ENCODE measurements at places on chromosomes 13 and 19.

DNA sequence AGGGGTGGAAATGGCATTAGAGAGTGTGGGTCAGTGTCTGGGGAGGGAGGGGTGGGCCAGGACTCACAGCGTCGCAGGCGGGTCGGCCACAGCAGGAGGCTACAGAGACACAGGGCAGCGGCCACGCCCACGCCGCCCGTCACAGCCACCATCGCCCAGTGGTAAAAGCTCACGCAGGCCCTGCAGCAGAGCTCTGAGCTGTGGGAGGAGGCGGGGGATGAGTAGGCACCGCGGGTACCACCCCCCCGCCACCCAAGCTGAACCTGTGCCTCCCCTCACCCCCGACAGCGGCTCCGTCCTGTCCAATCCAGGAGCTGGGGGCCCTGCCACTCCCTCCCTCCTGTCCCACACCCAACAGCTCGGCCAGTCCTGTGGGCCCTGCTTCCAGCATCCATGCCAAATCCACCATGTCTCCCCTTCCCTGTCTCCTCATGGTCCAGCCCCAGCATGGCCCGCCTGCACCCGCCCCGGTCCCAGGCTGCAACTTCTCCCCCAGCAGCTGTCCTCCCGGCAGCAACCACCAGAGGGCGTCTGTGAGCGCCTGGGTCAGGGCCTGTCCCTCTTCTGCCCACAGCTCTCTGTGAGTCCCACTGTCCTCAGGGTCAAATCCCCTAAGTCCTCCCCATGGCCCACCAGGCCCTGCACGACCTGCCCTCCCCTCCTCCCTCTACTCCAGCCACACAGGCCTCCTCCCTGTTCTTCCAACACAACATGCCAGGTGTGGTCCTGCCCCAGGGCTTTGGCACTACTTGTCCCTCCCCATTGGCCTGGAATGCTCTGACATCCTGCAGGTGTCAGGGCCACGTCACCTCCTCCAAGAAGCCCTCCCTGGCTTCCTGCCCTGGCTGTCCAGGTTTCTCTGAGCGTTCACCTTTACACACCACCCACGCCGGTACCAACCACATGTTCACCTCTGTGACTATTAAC is 6.0 kb downstream of the TEKTIP1 start:
- peak; percentile 21 for DNase-seq

- peak; percentile 76 for DNase-seq
Measured at GRCh38 chr19:35352448-35353304, 5.0 kb downstream of the FFAR1 start.

- no peak for DNase-seq
Measured at GRCh38 chr19:1766800-1767352, 13.6 kb downstream of the ONECUT3 start.

- DNase-seq, result peak; percentile 8
Measured at GRCh38 chr19:42191855-42192254, 25.6 kb downstream of the DEDD2 start.

DNA sequence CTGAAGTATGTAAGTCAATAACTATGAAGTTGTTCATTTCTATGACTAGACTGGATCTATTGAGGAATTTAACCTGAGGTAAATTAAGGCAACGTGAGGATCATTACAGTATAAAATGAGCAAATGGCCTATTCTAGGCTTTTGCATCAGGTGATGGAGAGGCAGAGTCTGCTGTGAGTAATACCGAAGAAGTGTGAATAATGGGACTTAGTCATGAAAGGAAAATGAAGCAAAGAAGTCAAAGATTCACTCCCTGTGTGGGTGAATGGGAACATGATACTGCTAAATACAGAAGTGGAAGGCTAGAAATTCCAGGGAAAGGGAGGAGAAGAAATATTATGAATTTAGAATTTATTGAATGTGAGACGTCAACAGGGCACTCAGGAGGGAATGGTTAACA is 774.1 kb downstream of the LIG4 start:
- DNase-seq, result no peak

DNA sequence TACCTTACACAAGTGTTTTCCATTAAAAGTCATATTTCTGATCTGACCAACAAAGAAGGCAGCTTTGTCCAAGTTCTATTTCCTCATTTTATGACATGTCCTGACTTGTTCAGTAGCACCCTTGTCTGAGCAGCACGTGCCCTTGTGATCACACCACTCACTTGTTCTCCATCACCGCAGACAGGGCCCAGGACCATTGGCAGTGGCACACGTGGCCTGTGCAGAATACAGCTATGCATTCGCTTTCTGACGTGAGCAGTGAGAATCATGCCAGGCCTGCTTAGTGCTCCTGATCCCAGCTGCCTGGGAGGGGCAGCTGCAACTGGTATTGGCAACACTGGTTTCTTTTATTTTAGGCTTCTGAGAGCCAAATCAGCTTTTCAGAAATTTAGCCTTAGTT is 134.2 kb downstream of the FRY start:
- no peak for DNase-seq

DNA sequence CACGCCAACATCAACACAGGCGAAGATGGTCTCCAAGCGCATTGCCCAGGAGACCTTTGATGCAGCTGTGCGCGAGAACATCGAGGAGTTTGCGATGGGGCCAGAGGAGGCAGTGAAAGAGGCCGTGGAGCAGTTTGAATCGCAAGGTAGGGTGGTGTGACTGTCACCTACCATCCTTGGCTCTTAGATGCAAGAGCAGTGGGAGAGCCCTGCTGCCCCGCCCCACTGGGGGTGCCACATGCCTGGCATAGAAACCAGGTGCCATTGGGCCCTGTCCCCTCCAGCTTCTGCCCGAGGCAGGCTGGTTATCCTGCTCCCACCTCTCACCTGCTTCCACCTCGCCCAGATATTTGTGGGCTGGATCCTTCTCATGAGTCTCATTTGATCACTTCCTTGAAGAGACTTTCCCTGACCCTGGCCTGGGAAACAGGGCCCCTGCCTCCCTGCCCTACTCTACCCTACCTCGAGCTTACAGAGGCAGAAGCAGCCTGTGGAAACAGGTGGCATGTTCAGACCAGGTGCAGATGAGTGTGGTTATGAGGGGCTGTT is 9.4 kb downstream of the ARMC6 start:
- DNase-seq, result no peak

DNA sequence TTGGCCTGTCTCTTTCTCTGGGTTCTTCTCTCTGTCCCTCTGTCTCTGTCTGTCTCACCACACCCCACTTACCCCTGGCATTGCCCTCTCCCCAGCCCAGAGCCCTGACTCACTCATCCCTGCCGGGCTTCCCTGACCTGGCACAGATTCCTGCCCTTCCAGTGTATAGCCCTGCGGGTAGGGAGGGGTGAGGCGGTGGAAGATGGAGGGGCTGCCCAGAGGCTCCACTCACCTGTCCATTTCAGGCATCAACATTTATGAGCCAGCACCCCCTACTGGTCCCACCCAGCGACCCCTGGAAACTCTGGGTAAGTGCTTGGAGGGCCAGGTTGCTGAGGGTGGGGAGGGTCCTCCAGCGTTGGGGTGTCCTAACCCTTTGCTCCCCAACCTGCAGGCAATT is 1.0 kb downstream of the NCCRP1 start:
- DNase-seq, result no peak

GRCh38 chr13:40665126-40666044 is 1.1 kb downstream of the FOXO1 start:
- peak; percentile 13 for DNase-seq

GRCh38 chr13:98978280-98978679 is 416 bp upstream of the DOCK9 start:
- DNase-seq, result no peak

DNA sequence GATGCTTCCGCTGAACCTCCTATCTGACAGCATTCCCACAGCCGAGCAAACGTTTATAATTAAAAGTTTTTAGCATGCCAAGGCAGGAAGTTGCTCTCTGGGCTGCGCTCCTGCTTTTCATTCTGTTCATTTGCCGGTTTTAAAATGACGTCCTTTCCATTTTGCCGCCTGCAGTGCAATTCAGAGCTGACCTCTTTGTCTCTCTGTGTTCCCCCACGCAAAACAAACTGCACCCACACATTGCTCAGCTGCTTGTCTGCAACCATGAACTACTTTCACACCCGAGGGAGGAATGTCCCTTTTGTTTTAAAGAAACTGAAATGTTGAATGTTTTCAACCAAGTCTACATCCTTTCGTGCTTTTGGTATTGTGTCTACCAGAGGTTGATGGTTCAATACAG is 416.5 kb downstream of the EFNB2 start:
- no peak for DNase-seq

DNA sequence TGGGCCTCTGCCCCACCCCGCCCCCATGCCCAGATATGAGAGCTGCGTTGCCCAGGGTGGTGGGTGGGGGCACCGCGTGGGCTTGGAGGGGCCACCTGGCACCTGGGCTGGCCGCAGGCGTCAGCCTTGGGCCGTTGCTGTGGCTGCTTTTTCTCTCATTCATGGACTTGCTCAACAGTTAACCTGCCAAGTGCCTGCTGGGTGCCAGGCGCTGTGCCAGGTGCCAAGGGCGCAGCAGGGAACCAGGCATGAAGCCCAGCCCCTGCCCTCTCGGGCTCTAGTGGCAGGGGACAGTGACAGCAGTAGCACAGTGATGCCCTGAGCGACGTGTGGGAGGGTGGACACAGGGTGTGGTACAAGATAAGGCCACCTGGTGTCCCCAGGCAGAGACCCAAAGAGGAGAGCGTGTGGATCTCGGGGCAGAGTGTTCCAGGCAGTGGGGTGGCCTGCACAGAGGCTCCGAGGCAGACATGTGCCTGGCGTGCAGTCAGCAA is 28.1 kb downstream of the DHX34 start:
- DNase-seq, result no peak

GRCh38 chr19:56699552-56699951 is 28.0 kb upstream of the ZNF835 start:
- DNase-seq, result no peak

- no peak for DNase-seq
Measured at GRCh38 chr19:31810536-31811109, 461.4 kb upstream of the TSHZ3 start.

DNA sequence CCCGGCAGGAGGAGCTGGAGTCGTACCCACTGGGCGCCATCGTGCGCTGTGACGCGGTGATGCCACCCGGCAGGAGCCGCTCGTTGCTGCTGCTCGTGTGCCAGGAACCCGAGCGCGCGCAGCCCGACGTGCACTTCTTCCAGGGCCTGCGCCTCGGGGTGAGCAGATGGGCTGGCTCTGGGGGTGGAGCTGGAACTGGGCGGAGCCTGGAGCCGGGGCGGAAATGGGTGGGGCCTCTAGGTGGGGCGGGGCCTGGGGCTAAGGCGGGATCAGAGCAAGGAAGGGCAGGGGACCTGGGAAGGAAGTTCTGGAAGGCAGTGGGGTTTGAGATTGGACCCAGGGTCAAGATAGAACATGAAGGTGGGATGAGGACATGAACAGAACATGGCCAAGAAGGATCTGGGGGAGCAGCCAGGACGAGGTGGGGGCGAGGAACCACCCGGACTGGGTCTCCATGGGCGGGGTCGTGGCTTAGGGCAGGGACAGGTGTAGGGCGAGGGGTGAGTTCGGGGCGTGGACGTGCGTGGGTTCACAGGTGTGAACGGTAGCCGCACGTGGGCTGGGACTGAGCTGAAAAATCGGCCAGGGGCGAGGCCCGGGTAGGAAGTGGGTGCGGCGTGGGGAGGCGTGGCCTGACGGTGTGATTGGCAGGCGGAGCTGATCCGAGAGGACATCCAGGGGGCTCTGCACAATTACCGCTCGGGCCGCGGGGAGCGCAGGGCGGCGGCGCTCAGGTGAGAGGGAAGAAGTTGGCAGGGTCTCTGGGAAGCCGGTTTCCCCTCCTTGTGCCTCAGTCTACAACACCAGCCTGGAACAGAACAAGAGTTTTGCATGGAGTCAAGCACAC is 4.7 kb downstream of the EPS8L1 start:
- peak; percentile 67 for DNase-seq

DNA sequence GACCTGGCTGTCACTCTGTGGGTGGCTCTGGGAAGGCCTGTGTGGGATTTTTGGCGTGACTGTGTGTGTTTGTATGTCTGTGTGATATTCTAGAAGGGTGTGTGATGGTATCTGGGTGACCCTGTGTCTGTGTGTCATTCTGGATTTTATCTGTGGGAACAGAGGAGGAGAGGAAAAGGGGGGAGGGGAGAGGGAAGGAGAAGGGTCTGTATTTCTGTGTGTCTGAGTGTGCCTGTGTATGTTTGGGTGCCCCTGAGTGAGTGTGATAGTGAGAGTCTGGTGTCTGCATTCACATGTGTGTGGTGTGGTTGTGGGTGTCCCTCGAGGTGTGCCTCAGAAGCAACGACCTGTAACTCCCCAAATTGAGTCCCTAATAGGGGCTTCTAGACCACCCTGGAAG is 8.1 kb upstream of the NFIX start:
- DNase-seq, result no peak

- DNase-seq, result no peak
Measured at GRCh38 chr19:18484992-18485391, 36.9 kb downstream of the ELL start.

GRCh38 chr13:113632706-113633484 is 25.1 kb downstream of the ATP4B start:
- DNase-seq, result no peak

GRCh38 chr13:99376132-99376531 is 68.9 kb upstream of the GPR183 start:
- no peak for DNase-seq

GRCh38 chr19:29712744-29713516 is 2.1 kb downstream of the C19orf12 start:
- no peak for DNase-seq

DNA sequence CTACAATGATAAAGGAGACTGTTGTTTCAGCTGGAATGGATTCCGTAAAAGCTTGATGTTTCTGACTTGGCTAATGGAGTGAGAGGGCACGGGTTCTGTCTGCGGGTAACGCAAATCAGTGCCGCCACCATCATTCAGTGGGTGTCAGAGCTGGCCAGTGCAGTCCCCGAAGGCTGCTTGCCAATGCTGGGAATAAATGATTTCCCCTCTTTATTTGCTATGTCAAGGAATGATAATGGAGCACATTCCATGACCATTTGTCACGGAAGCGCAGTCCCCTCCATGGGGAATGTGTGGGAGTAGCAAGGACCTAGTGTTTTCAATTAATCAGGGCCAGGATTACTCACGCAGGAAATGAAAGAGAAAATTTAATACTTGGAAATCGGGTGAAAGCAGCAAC is 899.3 kb downstream of the UQCRFS1 start:
- DNase-seq, result no peak
